Activated B cell treated with CpG ODN at 0.5 μM for 24 hours (primary cell): ENCODE measurements at places on chromosomes 2 and 18. TPM values are rescaled to one million over a fixed set of nuclear protein-coding genes. Genes with fewer than 3 reads are reported as not detected.

The ADAM23 gene
- 0.86 and 1.5 TPM in 2 replicates for total RNA-seq

The CDH20 gene
- total RNA-seq, result 0.07 TPM in 1 of 2 replicates, not detected in the other

The NR4A2 gene
- total RNA-seq, result 6.7 and 7.5 TPM in 2 replicates

The RTP5 gene
- 0.12 TPM in 1 of 2 replicates, not detected in the other for total RNA-seq

The RGPD3 gene
- total RNA-seq, result 0.27 and 0.35 TPM in 2 replicates

The C2orf78 gene
- total RNA-seq, result not detected in 2 replicates

The FBXO48 gene
- 1.8 and 2.6 TPM in 2 replicates for total RNA-seq

The HOXD3 gene
- not detected in 2 replicates for total RNA-seq

The ANKRD36B gene
- total RNA-seq, result 25.5 and 29.8 TPM in 2 replicates

The PKDCC gene
- 0.24 TPM in 1 of 2 replicates, not detected in the other for total RNA-seq

The PMAIP1 gene
- 68.5 and 69.9 TPM in 2 replicates for total RNA-seq
